ENCODE measurements at places on chromosomes 13 and 19. TPM values are rescaled to one million over a fixed set of nuclear protein-coding genes. Genes with fewer than 3 reads are reported as not detected.

GRCh38 chr19:54415208-54415900 lies at the start of gene TTYH1:
Gene TTYH1, plus strand, starts transcription at chr19:54415464. Its CDS starts 89 bp downstream, at chr19:54415553.
- H3K27me3 ChIP-seq = no peaks in the 10 kb centered on the region
- peak within 1 kb of the TSS; percentile 48 for H3K4me3 ChIP-seq
- no peaks in the 10 kb centered on the region for H3K36me3 ChIP-seq
- no peak for DNase-seq
- H3K27ac ChIP-seq = peak within 1 kb of the TSS; percentile 81
- peaks cover 16% of the 10 kb centered on the region for H3K4me1 ChIP-seq

GRCh38 chr19:42099336-42099925 lies 23.5 kb downstream of the ZNF574 start:
- no peak overlapping the region for H3K27ac ChIP-seq
- H3K4me3 ChIP-seq = no peak overlapping the region
- DNase-seq = no peak
- no peaks in the 10 kb centered on the region for H3K36me3 ChIP-seq
- H3K27me3 ChIP-seq = no peaks in the 10 kb centered on the region
- peaks cover 8% of the 10 kb centered on the region for H3K4me1 ChIP-seq

GRCh38 chr13:99976575-99976974 lies 5.0 kb upstream of the ZIC5 start:
- no peaks in the 10 kb centered on the region for H3K36me3 ChIP-seq
- H3K4me3 ChIP-seq = no peak overlapping the region
- H3K27ac ChIP-seq = no peak overlapping the region
- no peak for DNase-seq

Gene ZNF414
- 10.3 TPM for total RNA-seq

- peaks cover 9% of the 10 kb centered on the region for H3K4me1 ChIP-seq
- H3K36me3 ChIP-seq = no peaks in the 10 kb centered on the region
These were observed 75.6 kb upstream of the TM9SF2 start for GRCh38 chr13:99425485-99426341.

- no peaks in the 10 kb centered on the region for H3K4me1 ChIP-seq
- no peak for DNase-seq
- no peak overlapping the region for H3K4me3 ChIP-seq
- no peak overlapping the region for H3K27ac ChIP-seq
- no peaks in the 10 kb centered on the region for H3K27me3 ChIP-seq
These were observed 86.9 kb downstream of the HSPH1 start for GRCh38 chr13:31074756-31075155.

GRCh38 chr19:15240515-15240914 lies 8.3 kb upstream of the EPHX3 start:
- no peaks in the 10 kb centered on the region for H3K4me1 ChIP-seq
- no peak overlapping the region for H3K4me3 ChIP-seq

DNA sequence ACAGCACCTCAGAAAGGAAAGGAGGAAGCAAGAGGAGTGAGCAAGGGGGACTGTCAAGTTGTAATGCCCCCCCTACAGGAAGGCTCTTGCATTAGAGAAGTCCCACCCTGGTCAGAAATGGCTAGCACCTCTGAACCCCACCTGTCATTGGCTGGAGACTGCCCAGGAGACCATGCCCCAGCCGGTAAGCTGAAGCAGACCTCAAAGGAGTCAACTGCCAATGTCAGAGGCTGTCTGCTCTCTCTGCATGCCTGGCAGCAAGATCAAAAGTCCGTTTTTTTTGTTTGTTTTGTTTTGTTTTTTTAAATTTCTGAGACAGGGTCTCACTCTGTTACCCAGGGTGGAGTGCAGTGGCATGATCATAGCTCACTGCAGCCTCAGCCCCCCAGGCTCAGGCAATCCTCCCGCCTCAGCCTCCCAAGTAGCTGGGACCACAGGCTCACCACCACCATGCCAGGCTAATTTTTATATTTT lies 8.1 kb upstream of the BCL3 start:
- H3K4me1 ChIP-seq = peaks cover 64% of the 10 kb centered on the region
- no peaks in the 10 kb centered on the region for H3K27me3 ChIP-seq
- H3K27ac ChIP-seq = peak overlapping the region; percentile 79

Gene ABCC4
- 10.4 TPM for total RNA-seq

DNA sequence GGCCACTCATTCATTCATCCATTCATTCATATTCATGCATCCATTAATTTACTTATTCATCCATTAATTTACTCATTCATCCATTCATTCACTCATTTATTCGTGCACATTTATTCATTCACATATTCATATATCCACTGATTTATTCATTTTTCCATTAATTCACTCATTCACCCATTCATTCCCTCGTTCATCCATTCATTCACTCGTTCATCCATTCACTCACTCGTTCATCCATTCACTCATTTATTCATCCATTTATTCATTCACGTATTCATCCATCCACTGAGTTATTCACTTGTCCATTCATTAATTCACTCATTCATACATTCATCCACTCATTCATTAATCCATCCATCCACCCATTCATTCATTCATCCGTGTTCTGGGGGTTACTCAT lies 35.8 kb upstream of the OLFM2 start:
- H3K27ac ChIP-seq = no peak overlapping the region
- H3K27me3 ChIP-seq = no peaks in the 10 kb centered on the region
- no peak overlapping the region for H3K4me3 ChIP-seq
- DNase-seq = no peak
- peaks cover 95% of the 10 kb centered on the region for H3K36me3 ChIP-seq
- no peaks in the 10 kb centered on the region for H3K4me1 ChIP-seq

GRCh38 chr13:100514788-100515409 lies 73.7 kb downstream of the GGACT start:
- peak; percentile 58 for DNase-seq
- no peaks in the 10 kb centered on the region for H3K27me3 ChIP-seq
- no peak overlapping the region for H3K4me3 ChIP-seq
- peaks cover 16% of the 10 kb centered on the region for H3K4me1 ChIP-seq
- H3K36me3 ChIP-seq = peaks cover 7% of the 10 kb centered on the region
- H3K27ac ChIP-seq = no peak overlapping the region

GRCh38 chr19:3793799-3794198 lies 7.6 kb upstream of the MATK start:
- H3K4me1 ChIP-seq = no peaks in the 10 kb centered on the region
- H3K36me3 ChIP-seq = no peaks in the 10 kb centered on the region
- no peak overlapping the region for H3K27ac ChIP-seq
- no peak overlapping the region for H3K4me3 ChIP-seq
- H3K27me3 ChIP-seq = no peaks in the 10 kb centered on the region
